Endothelial cell (in vitro differentiated cells): ENCODE measurements at places on chromosomes 13 and 19.

- no peak for DNase-seq
These were observed 1.6 kb downstream of the GRIN2D start for GRCh38 chr19:48395170-48395455.

- no peak for DNase-seq
These were observed 335.1 kb downstream of the GPC6 start for GRCh38 chr13:93561576-93562225.

GRCh38 chr19:18856385-18857126 lies 24.8 kb downstream of the UPF1 start:
- no peak for DNase-seq

- no peak for DNase-seq
These were observed 7.8 kb downstream of the FIZ1 start for GRCh38 chr19:55591555-55591954.

GRCh38 chr19:43634068-43634467 lies 5.6 kb downstream of the CADM4 start:
- no peak for DNase-seq

- DNase-seq = no peak
These were observed 202.8 kb upstream of the TSC22D1 start for GRCh38 chr13:44778761-44779484.

- no peak for DNase-seq
These were observed 55.4 kb downstream of the INTS6 start for GRCh38 chr13:51397262-51397941.
